Activated CD4-positive, CD25-positive, alpha-beta regulatory T cell treated with anti-CD3 and anti-CD28 coated beads, Interleukin-2, amount 50 U/mL, for 24 hours (primary cell): ENCODE measurements at places on chromosomes 2 and 18.

GRCh38 chr2:160568856-160569255 is 75.2 kb upstream of the RBMS1 start:
- ATAC-seq, result no peak

DNA sequence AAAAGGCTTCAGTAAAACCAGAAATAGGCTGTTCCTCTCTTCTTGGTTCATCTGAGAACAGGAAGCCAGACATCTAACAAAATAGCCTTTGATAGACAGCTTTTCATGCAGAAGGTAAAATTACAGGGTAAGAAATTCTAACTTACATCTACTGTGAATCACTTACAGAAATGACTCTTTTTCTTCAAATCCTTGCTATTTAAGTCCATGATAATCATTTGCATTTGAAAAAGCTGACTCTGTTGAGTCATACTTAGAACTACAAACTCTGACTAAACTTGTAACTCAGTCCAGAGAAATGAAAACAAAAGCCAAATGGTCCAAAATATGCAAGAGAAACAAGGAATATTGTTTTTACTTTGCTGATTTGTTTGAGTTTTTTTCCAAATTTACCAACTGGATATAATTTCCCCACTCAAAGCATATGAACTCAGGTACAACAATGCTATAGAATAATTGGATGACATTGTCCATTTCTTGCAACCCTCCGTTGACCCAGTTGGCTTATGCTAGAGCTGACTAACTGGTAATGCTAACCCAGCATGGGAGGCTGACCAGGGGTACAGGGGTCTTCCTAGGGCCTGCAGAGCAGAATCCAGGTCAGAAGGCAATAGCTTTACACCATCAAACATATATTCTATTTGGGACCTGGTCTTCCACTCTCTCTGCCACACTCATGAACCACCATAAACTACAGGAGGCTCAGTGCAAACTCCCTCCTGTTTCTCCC is 18.8 kb upstream of the MREG start:
- ATAC-seq, result peak; percentile 91

DNA sequence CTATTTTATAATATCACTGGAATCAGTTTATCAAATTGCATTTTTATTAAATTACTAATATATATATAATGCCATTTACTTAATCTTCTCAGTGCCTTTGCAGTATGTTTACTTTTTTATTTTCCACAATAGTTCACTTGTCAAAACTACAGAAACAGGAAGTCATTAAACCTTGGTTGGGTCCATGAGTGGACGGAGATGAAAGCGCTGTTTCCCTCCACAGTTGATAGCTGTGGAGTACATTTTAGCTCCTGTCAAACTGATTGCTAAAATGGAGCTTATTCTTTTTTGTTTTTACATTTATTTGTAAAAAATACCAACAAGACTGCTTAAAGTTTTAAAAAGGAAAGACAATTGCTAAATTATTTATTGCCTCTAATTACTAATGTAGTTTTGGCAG is 19.2 kb downstream of the MFF start:
- no peak for ATAC-seq

DNA sequence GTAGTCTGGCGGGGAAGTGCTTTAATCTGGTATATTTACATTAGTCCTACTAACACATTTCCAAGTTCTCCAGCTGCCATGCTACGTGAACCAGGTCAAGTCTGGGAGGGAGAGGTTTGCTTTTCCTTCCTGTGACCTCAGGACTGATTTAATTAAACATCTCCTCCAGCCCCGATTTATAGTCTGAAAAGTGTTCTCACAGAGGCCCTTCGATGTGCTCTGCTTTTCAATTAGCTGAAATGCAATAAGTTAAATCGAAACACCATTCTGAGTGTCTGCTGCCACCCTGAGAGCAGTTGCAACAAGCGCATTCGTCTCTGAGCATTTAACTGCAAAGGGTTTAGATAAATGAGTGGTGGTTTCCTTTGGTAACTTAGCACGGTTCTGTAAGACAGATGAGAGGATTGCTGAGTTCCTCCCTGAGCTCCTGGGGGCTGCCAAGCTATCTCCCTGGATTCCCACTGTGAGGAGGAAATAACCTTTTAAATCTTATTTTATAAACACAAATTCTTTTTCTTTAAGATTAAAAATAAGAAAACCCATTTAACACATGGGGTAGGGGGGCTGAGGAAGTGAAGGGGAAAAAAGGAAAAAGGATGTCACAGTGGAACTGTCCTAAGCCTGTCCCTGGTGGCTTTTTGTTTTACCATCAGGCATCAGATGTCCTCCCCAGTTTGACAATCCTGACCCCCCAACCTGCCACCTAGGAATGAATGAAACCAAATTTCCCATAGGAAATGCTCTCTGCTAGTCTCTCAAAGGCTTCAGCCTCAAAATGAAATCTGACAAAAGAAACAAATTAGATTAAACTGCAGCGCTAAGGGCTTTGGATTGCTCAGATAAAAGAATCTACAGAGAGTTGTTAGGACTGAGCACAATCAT is 56.5 kb upstream of the CREB1 start:
- peak; percentile 58 for ATAC-seq

DNA sequence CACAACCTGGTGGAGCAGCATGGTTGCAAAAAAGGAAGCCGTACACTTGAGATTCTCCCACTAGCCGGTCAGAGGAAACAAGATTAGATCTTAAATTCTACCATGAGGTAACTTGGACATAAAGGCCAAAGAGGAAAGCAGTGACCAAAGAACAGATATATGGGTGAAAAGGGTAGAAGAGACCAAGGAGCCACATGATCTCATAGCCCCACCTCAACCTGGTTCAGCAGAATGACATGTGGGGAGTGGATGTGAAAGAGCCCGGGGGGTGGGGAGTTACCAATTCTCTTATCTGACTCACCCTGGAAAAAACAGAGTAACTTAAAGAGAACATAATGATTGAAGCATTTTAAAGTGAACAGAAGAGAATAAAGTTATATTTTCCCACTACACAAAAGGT is 683.0 kb downstream of the DSC3 start:
- ATAC-seq, result no peak

GRCh38 chr2:143601828-143602227 is 472.6 kb downstream of the ARHGAP15 start:
- no peak for ATAC-seq

- ATAC-seq, result no peak
These were observed 3.7 kb downstream of the SMYD1 start for GRCh38 chr2:88071365-88071764.
